Fibroblast of skin of right biceps (primary cell): ENCODE measurements at places on chromosomes 7 and 10.

- DNase-seq = no peak
Observed at GRCh38 chr7:4080954-4081353, 601.1 kb upstream of the FOXK1 start.

GRCh38 chr7:55063633-55064032 lies 44.8 kb downstream of the EGFR start:
- DNase-seq = peak; percentile 70

GRCh38 chr10:30857803-30858202 lies 173.9 kb downstream of the ZNF438 start:
- DNase-seq = peak; percentile 42

GRCh38 chr10:56823849-56824248 lies 462.8 kb upstream of the ZWINT start:
- no peak for DNase-seq

- DNase-seq = no peak
Observed at GRCh38 chr10:104822088-104822487, 181.0 kb downstream of the SORCS3 start.

DNA sequence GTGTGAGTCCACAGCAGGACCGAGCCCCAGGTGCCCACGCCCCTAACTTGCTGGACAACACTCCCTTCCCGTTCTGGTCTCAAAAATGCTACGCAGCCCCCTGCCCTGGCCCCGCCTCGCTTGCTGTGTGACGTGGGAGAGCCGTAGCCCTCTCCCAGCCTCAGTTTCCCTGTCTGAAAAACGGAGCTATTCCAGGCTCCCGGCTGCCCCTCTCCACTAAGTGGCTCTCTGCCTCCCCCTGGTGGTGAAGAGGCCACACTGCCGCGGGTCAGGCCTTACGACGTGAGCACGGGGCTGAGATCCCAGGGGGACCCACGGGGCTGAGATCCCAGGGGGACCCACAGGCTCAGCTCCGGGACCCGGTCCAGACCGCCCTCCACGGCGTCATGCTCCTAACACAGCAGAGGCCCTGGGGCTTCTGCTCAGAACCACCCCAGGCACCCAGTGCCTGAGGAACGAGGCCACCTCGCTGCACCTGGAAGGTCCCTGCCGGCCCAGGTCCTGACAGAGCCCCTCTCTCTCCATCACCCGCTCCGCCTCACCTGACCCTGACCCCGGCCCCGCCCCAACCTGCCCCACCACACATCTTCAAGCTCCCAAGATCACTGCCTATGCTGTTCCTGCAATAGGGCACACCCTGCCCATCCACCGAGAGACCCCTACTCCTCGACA lies 26.7 kb downstream of the MICALL2 start:
- peak; percentile 38 for DNase-seq

GRCh38 chr10:74967911-74968666 lies 141.7 kb downstream of the KAT6B start:
- DNase-seq = no peak

DNA sequence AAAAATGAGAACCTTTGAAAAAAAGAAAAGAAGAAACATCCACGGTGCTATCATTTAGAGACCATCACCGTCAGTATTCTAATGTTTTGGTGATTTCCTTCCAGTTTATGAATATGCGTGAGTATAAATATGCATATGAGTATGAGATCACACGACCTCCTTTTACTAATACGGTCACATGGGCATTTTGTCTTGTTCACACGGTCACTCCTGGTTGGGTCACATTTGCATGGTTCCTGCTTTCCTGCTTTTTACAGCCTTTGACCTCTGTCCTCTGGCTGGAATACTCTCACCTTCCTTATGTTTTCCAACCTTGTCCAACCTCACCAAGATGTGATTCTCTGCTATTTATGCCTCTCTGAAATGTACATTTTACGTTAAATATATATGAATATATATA lies 25.3 kb upstream of the LMTK2 start:
- no peak for DNase-seq
